ENCODE measurements at places on chromosomes 4 and X. TPM values are rescaled to one million over a fixed set of nuclear protein-coding genes. Genes with fewer than 3 reads are reported as not detected.
A peak's percentile ranks its signal among the peaks of the same experiment; 100 is the strongest.

Gene TIGD4
- total RNA-seq = 0.17 TPM

Gene SPACA5
- not detected for total RNA-seq

Gene ITIH6
- total RNA-seq = not detected

Gene GPRASP1
- total RNA-seq = not detected

Gene NLGN3
- 0.20 TPM for total RNA-seq

Gene REPS2
- total RNA-seq = 0.17 TPM

Gene TMEM31
- total RNA-seq = not detected

Gene ABCD1
- 7.3 TPM for total RNA-seq

Gene TMSB15A
- total RNA-seq = not detected

DNA sequence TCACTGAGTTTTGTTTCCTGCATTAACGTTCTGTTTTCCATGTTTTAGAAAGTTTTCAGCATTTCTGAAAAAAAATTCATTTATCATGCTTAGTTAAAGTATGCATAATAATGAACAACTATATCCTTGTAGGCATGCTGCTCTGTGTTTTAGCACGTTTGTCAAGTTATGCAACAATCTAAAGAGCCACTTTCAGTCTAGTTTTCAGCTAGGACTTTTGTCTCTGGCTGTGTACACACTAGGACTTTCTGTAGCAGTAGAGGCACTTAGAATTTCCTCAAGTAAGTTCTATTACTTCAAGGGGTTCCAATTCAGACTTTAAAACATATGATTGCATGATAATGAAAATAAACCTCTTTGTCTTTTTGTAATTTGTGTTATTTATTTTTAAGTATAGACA, 12.4 kb downstream of the DCAF8L1 start:
- no peak for DNase-seq

- DNase-seq = no peak
Observed at GRCh38 chrX:126551306-126551705, 1.3 kb downstream of the DCAF12L1 start.

- peak; percentile 77 for DNase-seq
Observed at GRCh38 chr4:78624048-78624447, 72.5 kb downstream of the ANXA3 start.

DNA sequence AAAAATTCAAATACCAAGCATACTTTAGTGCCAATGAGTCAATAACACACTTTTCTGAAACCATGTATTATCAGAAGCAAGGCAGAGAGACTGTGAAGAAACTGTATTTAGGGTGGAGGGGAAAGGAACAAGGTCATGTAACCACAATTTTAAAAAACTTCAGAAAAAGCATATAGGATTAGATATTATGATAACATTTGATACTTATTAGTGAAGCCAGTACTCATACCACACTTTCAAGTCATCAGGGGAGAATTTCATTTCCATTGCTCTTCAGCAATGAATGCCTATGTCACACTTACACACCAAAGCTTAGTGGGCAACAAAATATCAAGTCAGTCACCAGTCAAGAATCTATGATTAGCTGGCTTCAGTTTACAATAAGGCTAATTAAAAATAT, 602.2 kb downstream of the IL15 start:
- no peak for DNase-seq

DNA sequence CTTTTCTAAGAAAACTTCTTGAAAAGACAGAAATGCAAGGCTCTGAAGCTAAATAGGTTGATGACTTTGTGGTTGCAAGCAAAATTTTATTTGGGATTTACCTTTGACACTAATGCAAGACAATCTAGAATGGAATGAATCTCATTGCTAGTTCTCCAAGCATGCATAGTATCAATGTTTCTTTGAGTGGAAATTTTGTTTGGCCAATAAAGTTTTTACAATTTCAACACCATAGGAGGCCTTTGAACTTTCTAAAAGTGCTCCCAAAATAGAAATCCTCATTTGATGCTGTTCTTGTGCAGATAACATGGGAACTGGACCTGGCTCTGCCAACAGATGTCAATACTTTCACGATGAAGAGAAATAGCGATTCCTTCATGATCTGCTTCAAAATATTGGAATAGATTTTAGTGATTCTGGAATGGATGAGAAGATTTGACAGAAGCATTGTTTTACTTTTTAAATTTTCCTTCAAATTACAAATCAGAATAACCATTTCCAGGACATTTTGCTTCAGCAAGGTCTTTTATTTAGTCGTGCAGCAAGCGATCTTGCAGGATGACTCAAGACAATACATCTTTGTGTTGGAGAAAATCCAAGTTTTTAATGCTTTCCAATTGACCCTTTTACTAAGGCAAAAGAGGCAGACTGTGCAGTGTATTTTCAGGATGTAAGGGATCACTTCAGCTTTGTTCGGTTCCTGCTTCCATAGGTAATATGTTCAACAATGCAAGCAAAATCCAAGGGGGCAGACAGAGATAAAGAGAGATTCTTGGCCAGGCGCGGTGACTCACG, 51.7 kb upstream of the OTUD4 start:
- DNase-seq = no peak

- DNase-seq = no peak
Observed at GRCh38 chrX:39718981-39719380, 378.8 kb downstream of the BCOR start.

DNA sequence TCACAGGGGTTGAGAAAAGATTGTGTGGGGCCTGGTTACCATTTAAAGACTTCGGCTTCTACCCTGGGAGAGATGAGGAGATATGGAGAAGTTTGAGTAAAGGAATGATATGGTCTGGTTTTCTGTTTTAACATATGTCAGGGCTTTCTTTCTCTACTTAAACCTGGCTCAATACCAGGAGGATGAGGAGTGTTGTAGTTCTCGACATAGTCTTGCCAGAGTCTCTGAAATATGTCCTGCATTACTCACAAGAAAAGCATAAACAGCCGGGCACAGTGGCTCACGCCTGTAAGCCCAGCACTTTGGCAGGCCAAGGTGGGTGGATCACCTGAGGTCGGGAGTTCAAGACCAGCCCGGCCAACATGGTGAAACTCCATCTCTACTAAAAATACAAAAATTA, 16.4 kb upstream of the ACE2 start:
- no peak for DNase-seq

- DNase-seq = no peak
Observed at GRCh38 chrX:38596939-38597338, 35.6 kb downstream of the TSPAN7 start.

DNA sequence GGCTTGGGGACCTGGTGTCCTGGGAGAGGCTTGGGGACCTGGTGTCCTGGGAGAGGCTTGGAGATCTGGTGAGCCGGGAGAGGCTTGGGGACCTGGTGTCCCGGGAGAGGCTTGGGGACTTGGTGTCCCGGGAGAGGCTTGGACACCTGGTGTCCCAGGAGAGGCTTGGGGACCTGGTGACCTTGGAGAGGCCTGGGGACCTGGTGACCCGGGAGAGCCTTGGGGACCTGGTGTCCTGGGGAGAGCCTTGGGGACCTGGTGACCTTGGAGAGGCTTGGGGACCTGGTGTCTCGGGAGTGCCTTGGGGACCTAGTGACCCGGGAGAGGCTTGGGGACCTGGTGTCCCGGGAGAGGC, 12.6 kb downstream of the SHOX start:
- no peak for DNase-seq

DNA sequence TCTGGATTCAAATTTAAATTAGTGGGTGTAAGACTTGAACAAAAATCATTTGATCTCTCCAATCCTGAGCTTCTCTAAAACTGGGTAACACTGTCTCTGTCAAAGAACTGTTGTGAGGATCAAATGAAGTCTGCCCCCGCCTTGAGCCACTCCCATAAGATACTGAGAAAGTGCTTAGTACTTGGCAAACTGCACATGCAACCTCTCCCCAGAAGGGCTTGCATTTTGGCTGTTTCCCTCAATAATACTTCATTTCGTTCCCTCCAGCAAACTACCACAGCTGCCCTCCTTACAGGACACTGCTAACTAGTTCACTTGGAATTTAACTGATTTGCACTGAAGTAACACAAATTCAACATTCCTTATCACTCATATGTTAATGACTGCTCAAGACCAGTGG, 79.8 kb downstream of the APBB2 start:
- DNase-seq = no peak

DNA sequence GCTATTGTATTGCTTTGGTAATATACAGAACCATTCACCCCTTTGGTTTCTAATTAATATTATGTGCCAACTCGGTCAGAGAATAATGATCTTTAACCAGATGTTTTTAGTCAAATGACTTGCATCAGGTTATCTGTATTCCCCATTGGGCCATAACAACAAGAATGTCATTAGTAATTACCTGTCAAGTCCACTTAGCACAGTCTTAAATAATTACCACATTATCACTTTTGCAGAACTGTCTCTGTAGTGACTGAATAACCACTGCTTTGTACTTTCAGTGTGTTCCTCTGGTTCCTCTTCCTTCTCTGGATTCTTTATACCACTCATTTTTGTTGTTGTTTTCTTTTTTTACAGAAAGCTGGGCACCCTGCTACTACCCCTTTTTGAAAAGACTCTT, 257.7 kb upstream of the SPOCK3 start:
- DNase-seq = no peak

GRCh38 chrX:154737136-154737535, 13.7 kb downstream of the GAB3 start:
- no peak for DNase-seq

DNA sequence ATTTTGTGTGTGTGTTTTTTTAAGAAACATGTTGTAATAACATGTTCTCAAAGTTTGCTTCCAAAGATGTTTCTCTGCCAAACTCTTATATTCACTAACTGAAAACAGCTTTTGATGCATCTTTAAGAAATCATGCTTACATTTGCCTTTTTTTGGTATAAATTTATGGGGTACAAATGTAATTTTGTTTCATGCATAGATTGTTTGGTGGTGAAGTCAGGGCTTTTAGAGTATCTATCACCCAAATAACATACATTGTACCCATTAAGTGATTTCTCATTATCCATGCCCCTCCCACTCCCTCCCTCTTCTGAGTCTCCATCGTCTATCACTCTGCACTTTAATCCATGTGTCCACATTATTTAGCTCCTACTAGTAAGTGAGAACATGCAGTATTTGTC, 30.8 kb downstream of the SPINK2 start:
- no peak for DNase-seq

GRCh38 chr4:19936476-19936875, 315.2 kb upstream of the SLIT2 start:
- DNase-seq = no peak

- no peak for DNase-seq
Observed at GRCh38 chr4:61521451-61521850, 321.3 kb downstream of the ADGRL3 start.

GRCh38 chrX:53704294-53704693, 17.8 kb upstream of the HUWE1 start:
- no peak for DNase-seq

DNA sequence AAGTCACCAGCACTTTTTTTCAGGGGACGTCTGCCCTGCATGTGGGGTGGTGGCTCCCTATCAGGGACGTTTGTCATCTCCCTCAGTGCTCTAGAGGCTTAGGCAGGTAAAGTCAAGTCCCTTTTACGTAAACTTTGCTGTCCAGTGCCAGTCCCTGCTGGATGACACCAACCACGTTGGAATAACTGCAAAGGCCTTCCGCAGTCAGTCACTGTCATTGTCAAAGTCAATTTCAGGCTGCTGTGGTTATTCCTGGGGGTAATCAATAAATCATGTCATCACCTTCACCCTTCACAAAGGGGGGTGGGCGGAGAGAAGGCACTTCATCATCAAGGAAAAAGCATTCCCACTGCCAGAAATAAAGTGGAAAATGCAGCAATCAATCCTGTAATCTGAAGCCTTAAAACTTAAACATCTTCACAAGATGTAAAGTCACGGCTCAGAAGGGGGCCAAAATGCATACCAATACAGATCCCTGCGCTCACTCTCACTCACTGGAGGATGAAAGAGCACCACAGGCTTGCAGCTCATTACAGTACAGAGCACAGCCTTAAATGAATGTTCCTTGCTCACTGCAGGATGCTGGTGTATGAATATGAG, 56.2 kb downstream of the CLDN22 start:
- no peak for DNase-seq

- no peak for DNase-seq
Observed at GRCh38 chr4:183157215-183157614, 58.2 kb downstream of the WWC2 start.

DNA sequence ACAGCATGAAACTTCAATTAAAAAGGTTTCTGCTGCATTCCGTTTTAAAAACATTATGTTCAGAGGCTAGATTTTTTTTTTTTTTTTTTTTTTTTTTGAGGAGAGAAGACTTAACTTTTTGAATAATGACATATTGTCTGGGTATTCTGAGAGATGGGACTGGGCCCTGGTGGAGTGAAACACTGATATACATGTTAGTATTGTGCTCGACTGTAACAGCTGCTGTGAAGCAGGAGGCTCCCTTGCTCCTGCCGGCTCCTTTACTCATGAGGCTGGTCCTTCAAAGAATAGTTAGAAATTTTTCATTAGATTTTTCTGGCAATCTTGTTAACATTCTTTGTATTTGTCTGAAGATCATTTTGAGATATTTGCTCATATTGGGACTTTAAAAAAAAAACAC, 73.3 kb downstream of the TMEM131L start:
- no peak for DNase-seq

DNA sequence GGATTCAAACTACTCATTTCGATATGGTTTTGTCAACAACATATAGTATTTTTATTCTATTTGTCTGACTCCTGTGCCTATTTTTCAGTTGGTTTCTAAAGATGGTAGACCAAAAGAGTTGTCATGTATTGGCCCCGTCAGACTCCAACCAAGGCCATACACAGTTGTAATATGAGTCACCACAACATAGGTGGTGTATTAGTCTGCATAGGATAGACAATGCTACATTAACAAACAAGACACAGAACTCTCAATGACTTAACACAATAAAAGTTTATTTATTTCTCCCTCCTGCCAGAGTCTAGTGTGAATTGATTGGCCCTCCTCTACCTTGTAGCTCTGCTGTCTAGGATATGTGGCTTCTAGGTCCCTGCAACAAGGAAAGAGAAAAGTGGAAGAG, 45.9 kb downstream of the ARL9 start:
- DNase-seq = no peak

- no peak for DNase-seq
Observed at GRCh38 chr4:168337550-168337940, 19.0 kb upstream of the DDX60 start.

DNA sequence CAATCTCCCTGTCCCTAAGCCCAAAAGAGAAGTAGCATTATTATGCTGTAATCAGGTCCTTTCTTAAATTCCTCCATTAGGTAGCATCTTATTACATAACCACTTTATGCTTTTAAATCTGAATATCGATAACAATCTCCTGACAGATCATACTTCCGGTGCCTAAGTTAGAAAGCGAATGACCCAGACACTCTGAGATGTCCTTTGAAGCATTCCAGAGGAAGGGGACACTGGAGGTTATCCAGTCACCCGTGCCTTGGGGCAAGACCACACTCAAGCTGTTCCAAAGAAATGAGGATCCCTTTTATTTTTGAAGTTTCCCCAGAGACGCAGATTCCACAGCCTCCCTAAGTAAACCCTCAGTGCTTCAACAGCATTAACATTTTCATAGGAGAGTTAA, 125.7 kb downstream of the PALLD start:
- DNase-seq = no peak

- DNase-seq = peak; percentile 62
Observed at GRCh38 chr4:40897557-40898203, 147.9 kb downstream of the NSUN7 start.

DNA sequence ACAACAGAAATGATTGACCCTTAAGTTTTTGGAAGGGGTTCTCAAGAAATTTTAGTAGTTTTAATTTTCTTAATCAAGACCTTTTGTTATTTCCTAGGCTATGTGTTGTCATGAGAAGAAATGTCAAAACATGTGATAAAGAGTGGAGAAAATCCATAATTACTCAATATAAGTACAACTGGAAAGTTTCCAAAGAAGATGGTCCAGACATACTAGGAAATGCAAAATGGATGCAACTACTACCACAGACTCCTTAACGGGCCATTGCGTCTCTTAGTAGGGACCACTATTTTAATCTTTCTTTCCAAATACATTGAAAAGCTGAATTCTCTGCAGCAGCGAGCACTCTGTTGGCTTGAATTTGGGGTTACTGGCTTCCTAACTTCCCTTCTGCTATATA, 148.8 kb downstream of the NWD2 start:
- no peak for DNase-seq

Data from Caki2 (cell line).